ENCODE measurements at places on chromosomes 5 and 9.

- no peak for DNase-seq
Measured at GRCh38 chr5:108820983-108821382, 73.3 kb downstream of the FER start.

DNA sequence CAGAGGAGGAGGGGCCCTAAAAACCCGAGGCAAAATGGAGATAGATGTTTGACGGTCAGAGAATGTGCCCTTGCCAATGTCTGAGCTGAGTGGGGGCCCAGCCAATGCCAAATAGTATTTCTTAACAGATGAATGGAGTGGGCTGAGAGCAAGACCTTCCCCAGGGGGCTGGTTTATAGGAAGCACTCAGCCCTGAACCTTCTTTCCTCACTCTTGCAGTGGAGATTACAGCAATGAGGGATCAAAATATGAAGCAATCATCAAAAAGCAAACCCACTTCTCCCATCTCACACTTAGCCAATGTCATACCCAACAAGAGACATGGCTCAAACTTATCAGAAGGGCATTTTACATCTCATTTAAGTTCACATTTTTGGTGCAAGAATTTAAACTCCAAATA lies 350.3 kb downstream of the GADD45G start:
- DNase-seq: no peak

GRCh38 chr5:131394128-131394527 lies 130.3 kb downstream of the CDC42SE2 start:
- no peak for DNase-seq

GRCh38 chr9:99732715-99733114 lies 89.0 kb upstream of the NR4A3 start:
- DNase-seq: no peak

GRCh38 chr5:123273984-123274383 lies 149.2 kb downstream of the CEP120 start:
- no peak for DNase-seq

DNA sequence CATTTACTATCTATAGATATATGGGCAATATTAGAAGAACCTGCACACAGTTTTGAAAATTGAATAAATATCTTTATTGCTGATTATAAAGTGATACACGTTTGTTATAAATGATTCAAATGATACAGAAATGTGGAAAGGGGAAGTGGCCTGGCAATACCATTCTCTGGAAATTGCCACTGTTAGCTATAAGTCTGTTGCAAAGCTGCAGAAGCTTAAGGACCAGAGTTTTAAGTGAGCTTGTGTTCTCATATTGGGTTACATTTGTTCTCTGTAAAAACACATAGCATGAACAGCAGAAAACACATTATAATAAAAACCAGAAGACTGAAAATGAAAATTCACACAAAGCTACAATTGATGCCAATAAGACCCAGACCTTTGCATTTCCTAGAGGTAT lies 59.6 kb downstream of the RASGRF2 start:
- DNase-seq: no peak

DNA sequence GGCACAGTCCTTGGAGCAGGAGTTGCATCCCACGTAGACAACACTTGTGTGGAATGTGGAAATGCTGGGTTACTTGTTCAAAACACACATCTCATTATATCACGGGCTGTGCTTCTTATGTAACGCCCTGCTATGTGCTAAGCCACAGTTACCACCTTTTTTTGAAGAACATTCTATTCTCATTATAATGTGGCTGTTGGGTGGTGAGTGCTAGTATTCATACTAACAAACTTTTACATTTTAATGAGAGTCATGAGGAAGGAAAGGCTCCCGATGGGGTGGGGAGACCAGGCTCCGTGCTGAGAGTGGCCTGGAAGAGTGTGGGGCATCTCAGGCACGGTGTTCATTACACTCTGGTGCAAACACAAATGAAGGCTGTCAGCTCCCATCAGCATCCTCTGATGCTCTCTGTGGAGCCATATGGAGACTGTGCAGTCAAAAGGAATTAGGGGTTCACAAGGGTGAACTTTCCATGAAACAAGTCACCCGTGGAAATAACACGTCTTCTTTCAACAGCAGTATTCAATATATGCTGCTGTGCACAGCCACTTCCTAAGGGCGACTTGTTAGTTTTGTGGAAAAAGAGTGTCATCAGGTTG lies 153.1 kb upstream of the RAPGEF1 start:
- DNase-seq: no peak

- no peak for DNase-seq
Measured at GRCh38 chr5:23445573-23445972, 61.8 kb upstream of the PRDM9 start.

DNA sequence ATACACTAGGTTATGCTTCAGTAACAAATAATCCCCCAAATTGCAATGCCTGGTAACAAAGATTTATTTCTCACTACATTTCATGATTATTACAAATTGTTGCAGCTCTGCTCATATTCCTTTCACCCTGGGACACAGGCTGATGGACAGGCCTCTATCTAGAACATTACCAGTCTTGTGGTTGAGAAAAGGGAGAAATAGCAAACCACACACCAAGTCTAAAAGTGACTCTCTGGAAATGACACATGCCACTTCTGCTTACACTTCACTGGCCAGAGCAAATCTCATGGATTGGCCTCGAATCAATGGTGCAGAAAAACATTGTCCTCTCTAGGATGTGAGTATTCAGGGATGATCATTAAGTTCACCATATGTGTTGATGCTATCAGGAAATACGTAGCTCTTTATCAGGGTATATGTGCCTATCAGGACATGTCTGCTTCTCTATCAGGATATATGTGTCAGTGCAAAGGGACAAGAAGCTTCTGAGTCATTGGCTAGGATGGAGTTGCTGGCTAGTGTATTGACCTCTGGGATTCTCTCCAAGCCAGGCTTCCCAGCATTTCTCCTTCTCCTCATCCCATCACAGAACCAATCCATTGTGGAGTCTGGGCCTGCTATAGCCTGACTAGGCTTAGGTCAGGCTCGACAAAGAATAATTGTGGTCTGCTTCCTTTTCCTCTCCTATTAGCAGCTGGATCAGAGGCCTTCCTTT lies 91.1 kb upstream of the CEP78 start:
- peak; percentile 13 for DNase-seq

DNA sequence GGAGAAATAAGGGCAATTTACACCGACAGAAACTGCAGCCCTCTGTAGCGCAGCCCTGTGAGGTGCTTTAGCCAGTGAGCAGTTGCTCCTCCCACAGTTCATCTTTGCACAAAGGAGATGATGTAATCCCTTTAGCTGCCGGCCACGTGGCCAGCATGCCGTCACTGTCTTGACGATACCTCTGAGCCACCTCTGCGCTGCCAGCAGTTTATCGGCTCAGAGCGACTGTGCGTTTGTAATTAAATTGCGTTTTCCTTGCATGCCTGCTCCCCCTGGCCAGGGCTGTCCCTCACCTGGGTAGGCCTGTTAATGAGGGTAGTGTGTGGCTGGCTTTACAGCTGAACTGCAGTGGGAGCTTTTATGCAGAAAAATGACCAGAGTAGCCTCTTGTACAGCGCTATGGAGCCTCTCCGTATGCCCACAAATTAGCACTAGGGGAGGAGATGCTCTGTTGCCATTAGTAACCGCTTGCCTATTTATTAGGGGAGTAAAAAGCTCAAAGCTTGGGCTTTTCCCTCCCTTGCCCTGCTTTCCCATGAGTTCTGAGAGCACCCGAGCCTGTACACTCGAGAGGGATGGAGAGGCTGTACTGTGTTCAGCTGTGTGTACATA lies 107.0 kb downstream of the TRIO start:
- DNase-seq: no peak

- DNase-seq: peak; percentile 34
Measured at GRCh38 chr9:131366761-131367401, 27.0 kb upstream of the PRRC2B start.

DNA sequence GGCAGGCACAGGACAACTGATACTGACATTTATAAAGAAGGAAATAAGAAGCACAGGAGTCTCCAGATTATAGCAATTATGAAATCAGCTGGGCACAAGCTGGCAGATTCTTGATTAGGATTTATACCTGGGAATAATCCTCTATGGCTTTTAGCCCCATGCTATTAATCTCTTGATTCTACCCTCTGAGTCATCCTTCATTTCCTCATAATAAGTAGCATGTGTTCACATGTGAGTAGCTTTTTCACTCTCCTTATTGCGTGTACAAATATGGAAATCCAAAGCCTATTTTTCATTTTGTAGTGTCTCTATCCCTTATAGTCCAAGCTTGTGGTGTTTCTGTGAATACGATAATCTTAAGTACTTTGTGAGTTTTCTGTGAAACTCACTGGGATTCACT lies 185.0 kb upstream of the PRLR start:
- no peak for DNase-seq

- no peak for DNase-seq
Measured at GRCh38 chr5:73120222-73121118, at the start of gene TMEM171. TMEM171 (plus strand) TSS chr5:73120575; CDS start chr5:73123374, 2,799 bp downstream.

GRCh38 chr5:62029303-62029702 lies 276.7 kb upstream of the KIF2A start:
- DNase-seq: no peak

GRCh38 chr5:144972317-144972716 lies 801.6 kb downstream of the KCTD16 start:
- no peak for DNase-seq

DNA sequence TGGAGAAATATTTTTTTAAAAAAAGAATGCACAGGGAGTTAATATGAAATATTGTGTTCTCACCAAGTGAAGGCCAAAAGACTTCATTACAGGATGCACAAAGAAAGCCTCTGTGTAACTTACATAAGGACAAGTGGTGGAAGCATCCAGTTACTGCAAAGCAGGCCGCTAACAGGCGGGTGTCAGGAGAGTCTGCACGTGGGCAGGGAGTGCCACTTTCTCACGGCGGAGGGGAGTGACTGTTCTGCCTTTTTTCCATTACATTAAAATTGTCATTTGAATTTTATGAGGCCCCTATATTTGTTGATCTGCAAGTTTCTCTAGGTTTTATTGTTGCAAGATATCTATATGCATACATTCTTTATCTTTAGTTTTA lies 28.1 kb upstream of the SPATA31E1 start:
- no peak for DNase-seq

GRCh38 chr5:103475629-103476240 lies 86.9 kb downstream of the NUDT12 start:
- no peak for DNase-seq

GRCh38 chr9:107260437-107261081 lies 22.5 kb upstream of the RAD23B start:
- DNase-seq: no peak

- DNase-seq: no peak
Measured at GRCh38 chr5:6936031-6936430, 222.8 kb downstream of the TENT4A start.

DNA sequence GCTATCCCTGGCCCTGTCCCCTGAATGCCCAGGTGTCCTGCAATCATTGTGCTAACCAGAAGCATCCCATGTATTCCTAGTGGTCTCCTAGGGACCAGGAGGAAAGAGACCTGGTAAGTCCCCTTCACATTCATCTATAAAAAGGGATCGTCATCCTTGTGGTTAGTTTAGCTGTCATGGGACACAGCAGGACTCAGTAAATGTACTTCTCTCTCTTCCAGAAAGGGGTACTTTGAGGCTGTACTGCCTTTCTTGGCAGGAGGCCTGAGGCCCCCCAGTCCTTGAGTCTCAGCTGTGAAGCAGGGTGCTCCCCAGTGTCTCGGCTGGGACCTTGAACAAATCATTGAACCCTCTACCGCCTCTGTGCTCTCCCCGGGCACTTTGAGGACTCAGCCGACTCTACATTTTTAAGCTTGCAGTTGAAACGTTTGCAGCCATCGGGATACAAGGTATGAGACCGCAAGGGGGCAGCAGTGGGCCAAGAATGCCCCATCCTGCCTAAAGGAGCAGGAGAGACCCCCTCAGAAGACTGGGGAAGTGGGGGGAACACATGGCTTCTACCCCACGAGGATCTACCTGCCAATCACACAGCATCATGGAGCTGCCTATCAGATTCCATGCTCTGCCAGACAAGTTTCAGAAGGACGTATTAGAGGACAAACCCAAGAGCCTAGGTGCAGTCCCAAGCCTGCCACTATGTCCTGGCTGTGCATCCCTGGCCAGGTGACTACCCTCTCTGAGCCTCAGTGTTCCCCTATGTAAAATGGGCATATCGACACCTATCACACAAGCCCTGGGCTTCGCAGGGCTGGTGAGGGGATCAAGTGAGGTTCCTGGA lies 2.4 kb upstream of the PHYKPL start:
- no peak for DNase-seq

DNA sequence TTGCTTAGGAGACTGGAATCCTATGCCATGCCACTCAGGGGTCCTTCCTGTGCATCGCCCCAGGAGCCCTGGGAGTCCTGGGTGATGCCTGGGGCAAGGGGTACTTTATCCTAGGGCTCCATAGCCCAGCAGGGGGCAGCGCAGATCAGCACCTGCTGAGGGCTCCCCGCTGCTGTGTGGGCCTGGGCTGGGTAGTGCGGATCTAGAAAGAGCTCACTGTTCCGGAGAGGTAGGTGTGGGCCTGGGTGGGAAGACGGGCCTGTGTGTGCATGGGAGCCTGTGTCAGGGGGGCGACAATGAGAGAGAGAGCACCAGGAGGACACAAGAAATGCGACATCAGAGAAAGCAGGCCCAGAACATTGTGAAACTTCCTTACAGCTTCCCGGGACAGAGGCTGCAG lies 11.4 kb upstream of the DAB2IP start:
- no peak for DNase-seq

- DNase-seq: no peak
Measured at GRCh38 chr5:150146862-150147601, 8.6 kb downstream of the PDGFRB start.

GRCh38 chr5:14247054-14247386 lies 103.9 kb downstream of the TRIO start:
- DNase-seq: no peak

DNA sequence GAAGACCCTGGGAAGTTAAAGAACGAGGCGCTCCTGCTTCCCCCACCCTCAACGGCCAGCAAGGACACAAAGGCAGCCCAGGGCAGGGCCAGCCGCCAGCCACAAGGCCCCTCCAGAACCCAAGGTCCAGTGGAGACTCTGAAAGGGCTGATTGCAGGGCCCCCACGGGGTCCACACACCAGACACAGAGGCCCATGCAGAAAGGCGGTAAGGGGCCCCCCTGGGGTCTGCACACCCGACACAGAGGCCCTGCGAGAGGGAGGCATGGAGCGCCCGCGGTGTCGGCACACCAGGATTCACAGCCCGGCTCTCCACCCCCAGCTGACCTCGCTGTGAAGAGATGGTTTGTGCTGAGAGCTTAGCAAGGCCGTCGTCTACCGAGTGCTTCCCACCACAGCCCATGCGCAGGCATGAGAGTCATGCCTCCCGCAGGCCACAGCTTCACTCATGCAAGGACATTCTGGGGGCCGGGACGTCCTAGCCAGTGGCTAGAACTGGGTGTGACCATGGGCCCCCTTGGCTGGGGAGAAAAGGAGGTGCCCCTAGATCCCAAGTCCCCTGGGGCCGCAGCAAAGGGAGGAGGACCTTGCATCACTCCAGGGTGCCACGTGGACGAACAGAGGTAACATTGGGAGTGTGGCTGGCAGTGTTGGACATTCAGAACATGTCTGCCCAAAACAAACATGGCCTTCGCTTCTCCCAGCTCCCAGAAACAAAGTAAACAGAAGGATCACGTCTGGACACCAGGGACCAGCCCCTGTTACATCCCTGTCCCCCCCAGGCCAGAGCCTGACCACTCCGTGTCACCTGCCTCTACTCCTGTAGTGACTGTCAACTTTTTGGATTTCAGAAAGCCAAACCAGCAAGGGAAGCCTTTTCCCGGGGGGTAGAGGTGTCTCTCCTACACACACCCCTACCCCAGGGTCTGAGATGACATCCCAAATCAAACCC lies 9.8 kb downstream of the BRD3 start:
- DNase-seq: no peak

- no peak for DNase-seq
Measured at GRCh38 chr9:131840220-131840619, 100.3 kb upstream of the RAPGEF1 start.

- no peak for DNase-seq
Measured at GRCh38 chr5:145938776-145939539, 2.6 kb downstream of the SH3RF2 start.
